CD4-positive, alpha-beta T cell treated with Interleukin-6 at 100 ng/mL for 8 hours (primary cell): ENCODE measurements at places on chromosomes 16 and 17.

GRCh38 chr16:77297996-77298395, 98.8 kb downstream of the SYCE1L start:
- DNase-seq = no peak

DNA sequence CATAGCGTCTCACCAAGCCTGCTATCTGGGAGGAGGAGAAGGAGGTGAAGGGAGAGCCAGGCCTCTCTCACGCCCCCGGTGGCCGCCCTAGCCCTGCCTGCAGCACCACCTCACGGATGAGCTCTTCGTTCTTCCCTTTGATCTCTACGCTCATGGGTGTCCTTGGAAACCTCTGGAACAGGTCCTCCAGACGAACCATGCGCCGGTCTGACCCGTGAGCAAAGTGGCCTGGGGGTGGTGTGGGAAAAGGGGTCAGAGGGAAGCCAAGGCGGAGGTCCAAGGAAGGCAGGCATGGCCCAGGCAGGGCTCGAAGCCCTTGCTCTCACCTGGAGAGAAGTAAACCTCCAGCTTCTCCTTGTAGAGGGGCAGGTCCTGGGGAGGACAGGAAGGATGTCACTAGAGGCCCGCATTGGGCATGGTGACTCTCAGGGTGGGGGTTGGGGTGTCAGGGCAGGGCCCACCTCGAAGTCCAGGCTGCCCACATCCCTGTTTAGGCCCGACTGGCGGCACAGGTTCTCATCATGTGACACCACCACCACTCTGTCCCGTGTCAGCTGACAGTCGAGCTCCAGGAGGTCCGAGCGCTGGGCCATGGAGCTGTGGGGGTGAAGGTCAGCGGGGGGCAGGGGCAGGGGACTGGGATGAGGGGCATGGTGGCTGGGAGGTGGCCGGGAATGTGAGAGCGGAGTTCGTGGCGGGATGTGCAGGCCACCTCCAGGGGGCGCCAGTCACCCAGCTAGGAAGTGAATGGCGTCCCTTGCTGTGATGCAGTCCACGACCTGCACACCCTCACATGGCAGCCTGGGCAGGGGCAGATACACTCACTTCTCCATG, 923 bp downstream of the GDPD3 start:
- peak; percentile 49 for DNase-seq

GRCh38 chr17:80512233-80512632, 32.4 kb upstream of the RPTOR start:
- no peak for DNase-seq

GRCh38 chr16:58002936-58003335, 1.7 kb downstream of the USB1 start:
- DNase-seq = no peak

GRCh38 chr16:86634292-86634691, 55.9 kb downstream of the FOXL1 start:
- no peak for DNase-seq
